ENCODE measurements at places on chromosomes 2 and 18. TPM values are rescaled to one million over a fixed set of nuclear protein-coding genes. Genes with fewer than 3 reads are reported as not detected.

Gene QPCT
- 5.9 TPM for polyA plus RNA-seq

Gene SLC5A7
- 0.20 TPM for polyA plus RNA-seq

GRCh38 chr2:123532994-123533393 lies 492.1 kb upstream of the CNTNAP5 start:
- peak; percentile 42 for DNase-seq

DNA sequence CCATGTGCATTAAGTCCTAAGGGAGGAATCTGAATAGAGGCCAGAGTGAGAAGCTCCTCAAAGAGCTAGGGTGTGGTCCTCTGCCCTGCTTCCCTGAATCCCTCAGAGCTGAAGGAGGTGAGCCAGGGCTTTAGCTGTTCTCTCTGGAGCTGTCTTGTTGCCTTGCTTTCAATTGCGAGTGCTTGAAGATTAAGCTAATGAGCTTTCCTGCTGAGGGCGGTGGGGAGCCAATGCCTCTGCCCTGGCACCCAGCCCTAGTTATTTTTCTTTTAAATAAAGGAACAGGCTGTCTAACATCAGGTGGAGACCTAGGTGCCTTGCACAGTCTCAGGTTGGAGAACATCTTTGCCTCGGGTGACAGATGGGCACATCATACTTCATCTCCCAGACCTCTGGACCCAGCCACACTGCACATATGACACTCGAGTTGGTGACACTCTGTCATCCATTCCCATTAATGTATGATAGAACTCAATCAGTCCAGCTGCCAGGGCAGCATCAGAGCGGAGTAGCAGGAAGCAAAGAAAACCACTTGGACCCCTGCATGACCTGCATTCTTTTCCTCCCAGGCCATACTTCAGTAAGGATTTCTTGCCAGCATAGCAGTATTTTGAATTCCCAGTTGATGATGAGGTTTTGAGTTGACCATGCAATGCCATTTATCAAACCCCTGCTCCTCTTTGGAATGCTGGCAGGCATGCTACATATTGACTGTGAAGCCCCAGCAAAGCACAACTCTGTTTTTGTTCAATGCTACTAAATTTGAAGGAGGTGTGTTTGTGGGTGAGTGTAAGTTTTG lies 292.7 kb downstream of the RNF144A start:
- DNase-seq: peak; percentile 67

DNA sequence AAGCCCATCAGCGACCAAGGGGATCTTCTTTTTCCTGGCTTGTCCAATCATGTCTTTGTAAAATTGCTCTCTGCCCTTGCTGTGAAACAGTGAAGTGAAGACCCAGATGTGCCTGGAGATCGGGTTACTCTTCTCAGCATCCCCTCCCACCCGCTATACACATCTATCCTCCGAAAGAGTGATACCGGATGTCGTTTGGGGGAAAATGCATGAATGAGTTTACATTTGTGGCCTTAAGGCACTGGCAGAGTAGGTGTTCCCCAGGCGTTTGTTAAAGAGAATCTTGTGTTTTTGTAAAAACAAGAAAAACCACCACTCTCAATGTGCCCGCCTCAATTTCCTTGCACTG lies 528.3 kb downstream of the CMPK2 start:
- DNase-seq: no peak

GRCh38 chr2:203751685-203752271 lies 45.3 kb downstream of the CD28 start:
- DNase-seq: no peak

DNA sequence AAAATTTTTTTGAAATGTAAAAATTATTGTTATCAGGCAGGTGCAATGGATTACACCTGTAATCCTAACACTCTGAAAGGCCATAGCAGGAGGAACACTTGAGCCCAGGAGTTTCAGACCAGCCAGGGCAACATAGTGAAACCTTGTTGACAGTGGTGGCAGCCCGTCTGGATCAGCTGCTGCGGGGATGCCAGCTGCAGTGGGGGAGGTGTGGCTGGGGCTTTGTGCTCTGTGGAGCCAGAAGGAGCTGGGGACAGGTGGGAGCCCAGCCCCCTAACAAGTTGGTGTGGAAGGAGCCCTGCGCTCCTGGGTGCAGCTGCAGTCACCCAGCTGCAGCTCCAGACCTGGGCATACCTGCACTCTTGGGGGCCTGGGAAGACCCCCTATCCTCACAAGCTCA lies 182.4 kb upstream of the MC4R start:
- peak; percentile 15 for DNase-seq

DNA sequence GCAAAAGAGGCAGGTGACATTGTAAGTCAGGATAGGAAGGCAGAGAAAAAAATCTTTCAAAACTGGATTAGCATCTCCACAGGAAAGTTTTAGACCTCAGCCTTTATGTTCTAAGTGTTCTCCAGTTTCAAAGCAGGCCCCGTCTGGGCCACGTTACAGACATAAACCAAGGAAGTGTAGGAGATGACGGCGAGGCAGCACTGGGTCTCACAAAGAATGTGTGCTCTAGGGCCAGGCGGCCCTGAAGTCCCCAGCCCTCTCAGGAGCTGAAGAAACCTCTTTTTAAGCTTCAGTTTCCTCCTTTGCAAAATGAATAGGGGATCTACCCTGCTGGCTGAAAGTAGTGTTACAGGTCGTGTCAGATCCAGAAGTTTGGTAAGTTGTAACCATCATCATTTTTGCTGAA lies 81.7 kb downstream of the SPRED2 start:
- DNase-seq: no peak

GRCh38 chr2:85421260-85422071 lies 3.0 kb downstream of the SH2D6 start:
- no peak for DNase-seq

DNA sequence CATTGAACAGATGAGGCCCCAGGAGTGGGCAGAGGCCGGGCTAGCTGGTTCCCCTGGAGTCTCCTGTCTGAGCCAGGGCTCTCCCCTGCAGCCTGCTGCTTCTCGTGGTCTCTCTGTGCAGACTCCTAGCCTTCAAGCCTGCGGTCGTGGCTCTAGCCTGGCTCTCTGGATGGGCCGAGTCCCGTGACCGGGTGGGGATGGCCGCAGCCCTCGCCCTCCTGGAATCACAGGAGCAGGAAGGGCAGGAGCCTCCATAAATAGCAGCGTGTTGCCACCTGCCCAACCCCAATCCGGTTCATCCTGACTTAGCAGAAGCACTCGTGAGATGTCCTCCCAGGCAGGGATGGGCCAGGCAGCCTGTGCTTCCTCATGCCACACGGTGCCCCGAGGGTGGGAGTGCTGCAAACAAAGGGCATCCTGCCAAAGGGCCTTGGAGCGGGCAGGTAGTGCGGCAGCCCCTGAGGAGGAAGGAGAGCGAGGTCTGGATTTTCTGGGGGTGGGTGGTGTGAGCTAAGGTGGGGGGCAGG lies 43.9 kb downstream of the FOSL2 start:
- DNase-seq: no peak

Gene GULP1
- 25.3 TPM for polyA plus RNA-seq

DNA sequence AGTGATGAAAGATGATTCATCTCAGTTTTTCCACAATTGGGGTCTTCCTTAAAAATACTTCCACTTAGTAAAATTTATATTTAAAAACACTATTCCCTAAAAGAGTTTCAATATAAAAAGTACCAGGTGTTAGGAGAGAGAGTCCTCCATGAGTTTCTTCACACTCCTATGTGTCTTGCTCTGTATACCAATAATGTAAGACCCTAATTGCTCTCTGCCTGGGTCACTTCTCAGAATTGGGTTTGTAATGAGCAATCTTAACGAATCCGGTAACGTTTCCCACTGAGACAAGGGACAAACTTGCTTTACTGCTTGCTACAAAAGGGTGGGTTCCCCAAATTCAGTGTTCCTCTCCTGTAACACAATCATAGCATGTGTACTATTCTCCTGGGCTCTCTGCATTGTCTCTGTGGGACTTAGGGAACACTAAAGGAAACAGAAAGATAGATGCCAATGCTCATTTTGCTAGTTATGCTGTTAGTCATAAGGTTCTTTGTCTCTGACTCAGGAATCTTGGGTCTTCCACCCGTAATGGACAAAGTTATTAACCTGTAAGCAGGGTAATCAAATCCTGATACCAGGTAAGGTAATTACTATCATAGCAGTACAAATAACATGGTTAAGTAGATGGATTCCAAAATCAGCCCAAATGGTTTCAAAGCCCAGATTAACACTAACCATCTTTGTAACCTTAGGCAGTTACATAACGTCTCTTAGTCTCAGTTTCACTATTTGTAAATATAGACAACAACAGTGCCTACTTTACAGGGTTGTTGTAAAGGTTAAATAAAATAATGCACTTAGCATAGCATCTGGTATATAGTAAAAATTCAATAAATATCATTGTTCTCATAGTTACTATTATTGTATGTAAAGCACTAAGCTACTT lies 46.3 kb downstream of the ITSN2 start:
- DNase-seq: no peak

DNA sequence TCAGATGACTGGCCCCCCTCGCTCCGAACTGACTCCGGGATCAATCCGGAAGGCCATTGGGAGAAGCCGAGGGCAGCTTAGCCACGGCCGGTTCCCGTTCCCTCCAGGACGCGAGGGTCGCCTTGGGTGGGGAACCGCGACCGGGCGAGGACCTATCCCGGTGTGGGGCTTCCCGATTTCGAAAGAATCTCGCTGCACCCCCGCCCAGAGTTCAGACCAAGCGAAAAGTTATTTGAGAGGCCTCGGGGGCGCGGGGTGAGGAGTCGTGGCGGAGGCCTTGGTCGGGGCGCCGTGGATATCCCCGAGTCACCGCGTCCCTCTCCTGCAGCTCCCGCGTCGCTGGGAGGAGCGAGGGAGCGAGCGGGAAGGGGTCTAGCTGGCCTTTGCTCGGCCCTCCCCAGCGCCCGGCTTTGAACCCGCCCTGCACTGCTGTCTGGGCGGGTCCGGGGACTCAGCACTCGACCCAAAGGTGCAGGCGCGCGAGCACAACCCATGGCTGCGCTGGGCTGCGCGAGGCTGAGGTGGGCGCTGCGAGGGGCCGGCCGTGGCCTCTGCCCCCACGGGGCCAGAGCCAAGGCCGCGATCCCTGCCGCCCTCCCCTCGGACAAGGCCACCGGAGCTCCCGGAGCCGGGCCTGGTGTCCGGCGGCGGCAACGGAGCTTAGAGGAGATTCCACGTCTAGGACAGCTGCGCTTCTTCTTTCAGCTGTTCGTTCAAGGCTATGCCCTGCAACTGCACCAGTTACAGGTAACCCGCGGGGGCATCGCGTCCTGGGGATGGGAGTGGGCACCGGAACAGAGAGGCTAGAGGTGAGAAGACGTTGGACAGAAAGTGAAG lies at the start of gene CYP27A1:
Gene CYP27A1 (plus strand): TSS at position 457 of the 837 bp plus-strand sequence. CDS start 36 bp downstream, at position 493.
- peak; percentile 91 for DNase-seq

Gene REG3G
- not detected for polyA plus RNA-seq

Gene PLB1
- 2.2 TPM for polyA plus RNA-seq

Gene SLC23A3
- 0.78 TPM for polyA plus RNA-seq

GRCh38 chr2:202335791-202336467 lies 40.2 kb upstream of the BMPR2 start:
- DNase-seq: peak; percentile 21

Gene NPC1
- 26.7 TPM for polyA plus RNA-seq

- DNase-seq: no peak
Observed at GRCh38 chr18:25053466-25053865, 298.5 kb downstream of the ZNF521 start.

Gene KLHL41
- polyA plus RNA-seq: 4,224 TPM

Gene CCDC148
- polyA plus RNA-seq: 0.58 TPM
